Left renal cortex interstitium (tissue), 4 donors: ENCODE measurements at places on chromosomes 1 and 21.

DNA sequence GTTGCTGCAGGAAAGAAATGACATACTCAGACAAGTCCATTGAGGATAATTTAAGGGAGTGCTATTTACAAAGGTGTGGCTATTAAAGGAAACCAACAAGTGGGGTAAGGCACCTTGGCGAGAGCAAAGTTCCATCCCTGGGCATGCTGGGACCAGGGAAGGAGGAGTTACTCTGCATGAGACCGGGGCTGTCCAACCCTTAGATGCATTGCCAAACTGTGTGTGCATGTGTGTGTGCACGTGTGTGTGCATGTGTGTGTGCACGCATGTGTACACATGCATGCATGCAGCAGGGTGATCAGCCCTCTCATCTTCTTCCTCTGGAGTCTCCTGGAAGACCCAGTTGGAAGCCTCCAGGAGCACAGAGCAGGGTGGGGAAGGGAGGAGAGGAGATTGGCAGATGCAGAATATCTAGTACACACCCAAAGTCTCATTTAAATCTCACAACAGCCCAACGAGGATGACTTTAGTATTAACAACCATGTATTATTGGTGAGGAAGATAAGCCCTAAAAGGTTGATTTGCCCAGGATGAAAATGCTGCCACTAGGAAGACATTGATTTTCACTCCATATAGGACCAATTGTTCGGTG is 72.2 kb upstream of the CD34 start:
- no peak for DNase-seq

- DNase-seq = no peak
Observed at GRCh38 chr1:222582099-222582774, 7.5 kb downstream of the TAF1A start.

DNA sequence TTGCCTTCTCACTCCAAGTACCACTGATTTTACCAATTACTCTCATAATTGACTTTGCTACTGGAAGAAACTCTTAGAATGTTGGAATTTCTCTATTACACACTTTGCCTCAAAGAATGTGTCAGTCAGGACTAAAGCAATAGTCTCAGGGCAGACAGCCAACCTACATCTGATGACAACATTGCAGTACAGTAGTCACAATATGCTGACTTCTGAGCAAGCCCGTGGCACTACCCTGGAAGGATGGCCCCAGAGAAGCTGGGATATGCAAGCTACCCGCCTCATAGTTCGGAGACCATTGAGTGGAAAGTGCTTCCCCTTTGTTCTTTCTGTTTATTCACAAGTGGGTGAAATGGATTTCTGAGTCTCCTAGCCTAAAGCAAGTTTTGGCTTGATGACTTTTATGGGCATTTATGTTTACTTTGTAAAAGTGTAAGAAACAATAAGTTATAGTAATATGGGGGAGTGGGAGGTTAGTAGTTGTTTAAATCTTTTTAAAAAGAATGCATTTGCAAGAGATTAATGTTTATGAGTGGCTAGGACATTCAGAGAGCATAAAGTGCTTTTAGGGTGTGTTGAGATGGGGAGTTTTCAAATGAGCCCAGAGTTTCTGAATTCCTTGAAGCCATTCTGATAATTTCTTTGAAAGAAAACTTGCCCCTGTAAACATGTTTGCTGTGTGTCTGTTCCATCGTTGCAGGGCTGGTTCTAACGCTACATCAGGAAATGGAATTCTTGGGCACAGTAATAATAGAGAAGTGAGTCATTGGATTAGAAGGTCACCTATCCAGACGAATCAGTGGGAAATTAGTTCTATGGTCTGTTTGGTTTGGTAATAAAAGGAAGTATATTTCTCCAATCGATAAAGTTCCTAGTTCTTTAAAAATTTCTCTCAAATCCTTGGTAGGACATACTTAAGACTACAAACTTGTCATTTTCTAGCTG is 63.8 kb downstream of the LMO4 start:
- DNase-seq = no peak

GRCh38 chr1:36906555-36906954 is 127.8 kb downstream of the GRIK3 start:
- no peak for DNase-seq

DNA sequence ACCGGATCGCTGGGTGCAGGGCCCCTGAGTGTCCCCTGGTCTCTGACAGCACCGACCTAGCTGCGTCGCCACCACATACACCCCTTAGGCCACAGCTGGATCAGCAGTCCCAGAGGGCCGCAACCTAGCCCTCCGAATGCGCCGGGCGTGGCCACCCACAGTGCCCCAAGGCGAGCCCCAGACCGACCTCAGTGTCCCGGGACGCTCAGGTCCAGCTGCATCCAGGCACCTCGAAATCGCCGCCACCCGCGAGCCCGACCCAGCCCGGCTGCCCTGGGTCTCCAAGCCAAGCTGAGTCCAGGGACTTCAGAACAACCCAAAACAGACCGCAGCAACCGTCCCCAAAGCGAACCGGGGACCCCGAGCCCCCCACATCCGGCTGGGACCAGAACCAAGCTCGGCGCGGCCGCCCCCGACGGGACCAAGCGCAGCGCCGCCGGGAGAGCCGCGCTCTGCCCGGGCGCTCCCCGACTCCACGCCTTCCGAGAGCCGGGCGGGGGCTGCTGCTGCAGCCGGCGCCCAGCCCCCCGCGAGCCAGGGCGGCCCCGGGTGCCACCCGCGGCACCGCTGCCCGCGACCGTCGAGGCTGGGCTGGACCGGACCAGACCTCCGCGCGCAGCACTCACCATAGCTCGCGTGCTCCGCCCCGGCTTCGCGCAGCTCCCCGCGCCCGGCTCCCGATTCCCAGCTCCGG is 54.6 kb upstream of the ECE1 start:
- DNase-seq = no peak

- DNase-seq = no peak
Observed at GRCh38 chr1:37793773-37794371, at the start of gene MANEAL. MANEAL (plus strand) TSS chr1:37793847; CDS start chr1:37794183, 336 bp downstream.

- DNase-seq = no peak
Observed at GRCh38 chr1:25799935-25800702, at the start of gene SELENON. SELENON (plus strand) TSS chr1:25800193; CDS start chr1:25800231, 38 bp downstream.

- no peak for DNase-seq
Observed at GRCh38 chr1:152023221-152023620, 13.6 kb downstream of the S100A11 start.

DNA sequence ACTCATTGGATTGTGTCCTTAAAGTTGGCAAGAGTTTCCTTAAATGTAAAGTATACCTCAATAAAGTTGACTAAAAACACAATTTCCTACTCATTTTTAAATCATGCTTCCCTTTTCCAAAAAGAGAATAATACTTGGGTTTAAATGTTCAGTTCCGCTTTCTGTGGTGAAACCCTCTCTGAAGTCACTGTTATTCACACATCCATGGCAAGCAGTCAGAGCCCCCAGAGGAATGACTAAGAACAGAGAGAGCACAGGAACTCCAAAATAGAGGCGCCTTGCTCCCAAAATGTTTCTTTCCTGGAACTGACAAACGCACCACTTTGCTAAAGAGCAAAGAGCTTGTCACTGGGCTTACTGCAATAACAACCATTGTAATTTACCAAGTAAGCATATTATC is 142.5 kb downstream of the TIAM1 start:
- no peak for DNase-seq

- DNase-seq = no peak
Observed at GRCh38 chr1:118933051-118933781, 54.9 kb downstream of the TBX15 start.

GRCh38 chr1:153525088-153525728 is 10.6 kb downstream of the S100A6 start:
- no peak for DNase-seq

GRCh38 chr1:21149430-21149854 is 27.3 kb downstream of the EIF4G3 start:
- DNase-seq = no peak

- no peak for DNase-seq
Observed at GRCh38 chr1:153233448-153233847, 16.1 kb downstream of the PRR9 start.

- no peak for DNase-seq
Observed at GRCh38 chr1:207328908-207329440, 7.5 kb downstream of the CD55 start.

DNA sequence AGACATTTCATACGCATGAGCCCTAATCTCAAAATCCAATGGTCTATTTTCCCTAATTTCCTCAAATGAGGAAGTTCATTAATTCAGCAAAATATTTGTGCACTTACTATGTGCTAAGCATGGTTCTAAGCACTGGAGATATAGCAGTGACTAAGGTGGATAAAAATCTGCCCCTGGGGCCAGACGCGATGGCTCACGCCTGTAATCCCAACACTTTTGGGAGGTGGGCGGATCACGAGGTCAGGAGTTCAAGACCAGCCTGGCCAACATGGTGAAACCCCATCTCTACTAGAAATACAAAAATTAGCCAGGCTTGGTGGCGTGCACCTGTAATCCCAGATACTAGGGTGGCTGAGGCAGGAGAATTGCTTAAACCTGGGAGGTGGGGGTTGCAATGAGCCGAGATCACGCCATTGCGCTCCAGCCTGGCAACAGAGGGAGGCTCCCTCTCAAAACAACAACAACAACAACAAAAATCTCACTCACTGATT is 4.3 kb upstream of the MIIP start:
- no peak for DNase-seq

DNA sequence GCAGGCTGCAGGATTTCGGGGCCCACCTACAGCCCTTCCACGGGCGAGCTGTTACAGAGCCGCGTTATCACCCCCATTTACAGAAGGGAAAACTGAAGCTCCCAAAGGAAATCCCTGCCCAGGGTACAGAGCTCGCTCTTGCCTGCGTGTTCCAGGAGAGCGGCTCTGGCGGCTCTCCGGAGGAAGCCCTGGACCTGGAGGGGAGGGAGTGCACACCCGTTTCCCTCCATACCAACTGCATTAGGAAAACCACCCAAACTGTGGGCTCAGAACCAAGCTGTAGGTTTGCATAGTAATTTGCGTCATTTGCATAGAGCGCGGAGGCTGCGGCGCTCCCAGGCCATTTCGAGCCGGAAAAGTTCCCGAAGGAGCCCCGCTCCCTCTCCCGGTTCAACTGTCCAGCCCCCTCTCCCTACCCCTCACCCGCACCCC is 24.7 kb upstream of the ADGRB2 start:
- no peak for DNase-seq

- DNase-seq = no peak
Observed at GRCh38 chr1:65164633-65165032, 16.6 kb downstream of the AK4 start.

GRCh38 chr21:40454057-40454456 is 392.9 kb downstream of the DSCAM start:
- no peak for DNase-seq

DNA sequence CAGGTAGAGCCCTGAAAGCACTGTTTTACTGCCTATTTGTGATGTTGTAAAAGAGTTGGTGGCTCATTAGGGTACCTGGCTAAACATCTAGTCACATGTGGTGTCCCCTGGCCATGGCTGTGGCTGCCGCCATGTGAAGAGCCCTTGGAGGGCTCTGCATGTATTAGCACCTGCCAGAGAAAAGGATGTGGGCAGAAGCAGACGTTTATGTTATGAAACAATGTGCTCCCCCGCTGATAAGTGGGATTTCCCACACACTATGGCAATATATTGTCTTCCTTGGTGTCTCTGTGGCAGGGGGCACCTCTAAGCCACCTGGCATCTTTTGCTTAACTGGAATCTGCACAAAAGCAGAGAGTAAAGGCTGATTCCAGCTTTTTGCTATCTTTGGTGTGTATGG is 9.6 kb downstream of the TENT5C start:
- DNase-seq = no peak

GRCh38 chr1:38013227-38013622 is 691 bp downstream of the UTP11 start:
- no peak for DNase-seq

GRCh38 chr1:168613038-168613451 is 36.6 kb downstream of the XCL1 start:
- no peak for DNase-seq

GRCh38 chr21:15309721-15310120 is 244.9 kb upstream of the NRIP1 start:
- no peak for DNase-seq

- DNase-seq = no peak
Observed at GRCh38 chr1:154446292-154446691, 41.1 kb downstream of the IL6R start.

- no peak for DNase-seq
Observed at GRCh38 chr1:67534627-67535065, 104.4 kb upstream of the SERBP1 start.

DNA sequence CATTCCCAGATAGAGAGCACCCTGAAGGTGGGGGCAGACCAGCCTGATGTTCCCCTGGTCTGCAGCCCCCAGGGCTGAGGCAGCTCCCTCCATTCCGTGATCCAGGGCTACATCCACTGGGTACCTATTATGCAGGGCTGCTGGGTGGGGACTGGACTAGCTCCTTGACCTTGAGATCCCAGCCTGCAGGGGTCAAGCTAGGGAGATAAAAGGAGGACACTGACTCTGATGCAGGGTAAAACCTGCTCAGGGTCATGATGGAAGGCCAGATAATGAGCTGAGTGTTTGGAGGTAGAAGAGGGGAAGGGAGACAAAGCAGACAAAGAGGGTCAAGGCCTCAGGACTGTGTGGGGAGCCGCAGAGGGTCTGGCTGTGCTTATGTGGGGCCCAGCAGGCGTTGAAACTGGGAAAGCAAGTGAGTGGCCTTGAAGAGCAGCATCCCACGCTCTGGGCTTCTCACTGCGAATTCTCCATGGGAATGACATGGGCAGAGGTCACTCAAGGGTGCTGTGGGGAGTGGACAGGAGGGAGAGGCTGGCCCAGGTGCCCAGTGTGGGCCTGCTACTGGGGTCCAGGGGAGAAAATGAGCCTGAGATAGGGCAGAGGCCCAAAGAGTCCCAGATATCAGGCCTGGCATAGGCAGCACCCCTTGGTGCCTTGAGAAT is 9.7 kb downstream of the FOXO6 start:
- no peak for DNase-seq

DNA sequence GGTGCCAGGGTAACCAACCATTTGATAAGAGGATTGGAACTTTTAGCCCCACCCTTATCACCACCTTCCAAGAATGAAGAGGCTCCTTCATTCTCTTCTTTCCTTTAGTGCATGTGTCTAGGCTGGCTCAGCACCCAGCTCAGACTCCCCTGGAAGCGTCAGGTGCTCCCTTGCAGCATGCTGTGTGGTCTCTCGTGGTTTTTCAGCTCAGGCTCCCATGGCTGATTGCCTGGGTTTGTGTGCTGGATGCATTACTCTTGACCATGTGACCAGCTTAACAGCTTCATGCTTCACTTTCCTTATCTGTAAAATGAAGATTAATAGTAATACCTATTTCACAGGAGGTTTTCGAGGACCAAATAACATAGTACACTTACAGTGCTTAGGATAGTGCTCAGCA is 198.4 kb downstream of the HHAT start:
- no peak for DNase-seq
